ENCODE measurements at places on chromosomes 2 and 18. TPM values are rescaled to one million over a fixed set of nuclear protein-coding genes. Genes with fewer than 3 reads are reported as not detected.

SLC25A52 gene
- total RNA-seq, result 0.18 TPM

PEX13 gene
- total RNA-seq, result 26.3 TPM

LAMA1 gene
- total RNA-seq, result 17.5 TPM

PLB1 gene
- not detected for total RNA-seq

DSC2 gene
- total RNA-seq, result 25.7 TPM

PROC gene
- 0.31 TPM for total RNA-seq

SPOPL gene
- 5.1 TPM for total RNA-seq

NPAS2 gene
- total RNA-seq, result 0.26 TPM

CYP1B1 gene
- total RNA-seq, result 7.3 TPM

REG3G gene
- not detected for total RNA-seq

AKAIN1 gene
- total RNA-seq, result not detected

CNNM3 gene
- total RNA-seq, result 19.3 TPM

CD207 gene
- not detected for total RNA-seq

TCF7L1 gene
- total RNA-seq, result 9.9 TPM

RAX gene
- not detected for total RNA-seq

FMNL2 gene
- total RNA-seq, result 32.7 TPM

CRACDL gene
- 0.24 TPM for total RNA-seq

ADAM23 gene
- 5.8 TPM for total RNA-seq

DLGAP1 gene
- total RNA-seq, result 21.7 TPM

DARS1 gene
- total RNA-seq, result 108 TPM
